ENCODE measurements at places on chromosomes 7 and 10.

- no peak for DNase-seq
These were observed 128.0 kb downstream of the USP6NL start for GRCh38 chr10:11483201-11484148.

DNA sequence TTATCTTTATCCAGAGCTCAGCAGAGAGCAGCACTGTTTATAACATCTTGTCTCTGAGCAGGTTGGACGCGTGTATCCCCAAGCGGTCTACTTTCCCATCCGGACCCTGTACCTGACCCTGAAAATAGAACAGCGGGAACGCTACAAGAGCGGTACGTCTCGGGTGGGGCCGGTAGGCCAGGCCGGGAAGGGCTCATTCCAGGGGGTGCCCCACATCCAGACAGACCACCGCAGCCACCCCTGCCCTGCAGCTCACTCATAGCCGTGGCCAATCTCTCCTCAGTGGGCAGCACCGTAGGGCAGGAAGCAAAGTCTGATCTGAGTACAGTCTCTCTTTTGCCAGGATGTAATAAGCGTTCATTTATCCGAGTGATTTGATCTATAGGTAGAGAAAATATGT lies 113.7 kb downstream of the TRRAP start:
- DNase-seq: no peak

DNA sequence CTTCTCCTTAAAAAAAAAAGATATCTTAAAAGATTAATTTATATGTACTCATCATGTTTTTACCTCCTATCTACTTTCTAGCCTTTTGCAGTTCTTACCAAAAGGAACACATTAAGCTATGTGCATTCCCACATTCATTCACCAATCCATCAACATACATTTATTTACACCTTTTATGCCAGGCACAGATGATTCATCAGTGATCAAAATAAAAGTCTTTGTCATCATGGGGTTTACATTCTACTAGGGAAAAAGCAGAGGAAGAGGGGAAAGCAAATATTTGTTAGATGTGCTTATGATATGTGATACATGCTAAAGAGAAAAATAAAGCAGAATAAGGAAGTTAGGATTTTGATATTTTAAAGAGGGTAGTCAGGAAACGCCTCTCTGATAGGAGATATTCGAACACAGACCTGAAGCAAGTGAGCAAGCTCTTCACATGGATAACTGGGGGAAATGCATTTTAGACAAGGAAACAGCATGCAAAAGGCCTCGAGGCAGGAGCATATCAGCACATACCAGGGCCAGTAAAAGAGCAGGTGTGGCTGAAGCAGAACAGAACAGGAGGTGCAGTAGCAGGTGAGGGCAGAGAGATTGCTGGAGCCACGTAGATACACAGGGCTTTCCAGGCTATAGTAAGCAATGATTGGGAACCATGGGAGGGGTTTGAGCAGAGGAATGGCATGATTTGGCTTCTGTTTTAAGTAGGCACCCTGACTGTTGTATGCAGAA lies 67.4 kb downstream of the REEP3 start:
- DNase-seq: peak; percentile 37

DNA sequence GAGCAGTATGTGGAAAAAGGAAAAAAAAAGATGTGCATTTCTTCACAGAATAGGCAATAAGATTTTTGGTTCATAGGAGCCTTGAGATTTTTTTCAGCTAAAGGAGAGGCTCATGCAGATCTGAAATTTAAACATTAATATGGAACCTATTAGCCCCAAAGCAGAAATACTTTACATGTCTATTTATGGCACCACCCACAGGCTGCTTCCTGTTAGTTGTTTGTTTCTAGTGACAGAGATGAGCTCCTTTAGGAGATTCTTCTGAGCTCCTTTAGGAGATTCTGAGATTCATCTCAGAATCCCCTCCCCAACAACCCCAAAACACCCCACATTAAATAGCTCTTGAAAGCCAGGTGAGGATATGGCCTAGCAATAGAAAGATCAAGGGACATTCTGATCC lies 27.9 kb upstream of the HPS1 start:
- no peak for DNase-seq

GRCh38 chr10:124619802-124620490 lies 124.2 kb downstream of the FAM53B start:
- DNase-seq: no peak

- DNase-seq: no peak
These were observed 495.1 kb downstream of the SUGCT start for GRCh38 chr7:40629891-40630290.

DNA sequence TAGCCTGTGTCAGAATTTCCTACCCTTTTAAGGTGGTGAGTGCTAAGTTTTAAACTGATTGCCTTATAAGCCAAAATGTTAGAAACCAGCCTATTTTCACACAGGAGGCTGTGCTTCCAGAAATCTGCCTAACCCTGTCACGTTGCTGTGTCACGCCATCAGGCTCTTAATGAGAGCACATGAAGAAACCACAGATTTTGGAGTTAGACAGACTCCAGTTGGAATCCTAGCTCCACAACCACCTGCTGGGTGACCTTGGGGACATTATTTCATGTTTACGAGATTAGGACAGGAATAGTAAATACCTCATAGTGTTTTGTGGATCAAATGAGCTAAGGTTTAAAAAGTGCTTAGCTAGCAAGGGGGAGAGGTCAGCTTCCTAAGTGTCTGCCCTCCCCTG lies 321.8 kb downstream of the DPP6 start:
- no peak for DNase-seq

DNA sequence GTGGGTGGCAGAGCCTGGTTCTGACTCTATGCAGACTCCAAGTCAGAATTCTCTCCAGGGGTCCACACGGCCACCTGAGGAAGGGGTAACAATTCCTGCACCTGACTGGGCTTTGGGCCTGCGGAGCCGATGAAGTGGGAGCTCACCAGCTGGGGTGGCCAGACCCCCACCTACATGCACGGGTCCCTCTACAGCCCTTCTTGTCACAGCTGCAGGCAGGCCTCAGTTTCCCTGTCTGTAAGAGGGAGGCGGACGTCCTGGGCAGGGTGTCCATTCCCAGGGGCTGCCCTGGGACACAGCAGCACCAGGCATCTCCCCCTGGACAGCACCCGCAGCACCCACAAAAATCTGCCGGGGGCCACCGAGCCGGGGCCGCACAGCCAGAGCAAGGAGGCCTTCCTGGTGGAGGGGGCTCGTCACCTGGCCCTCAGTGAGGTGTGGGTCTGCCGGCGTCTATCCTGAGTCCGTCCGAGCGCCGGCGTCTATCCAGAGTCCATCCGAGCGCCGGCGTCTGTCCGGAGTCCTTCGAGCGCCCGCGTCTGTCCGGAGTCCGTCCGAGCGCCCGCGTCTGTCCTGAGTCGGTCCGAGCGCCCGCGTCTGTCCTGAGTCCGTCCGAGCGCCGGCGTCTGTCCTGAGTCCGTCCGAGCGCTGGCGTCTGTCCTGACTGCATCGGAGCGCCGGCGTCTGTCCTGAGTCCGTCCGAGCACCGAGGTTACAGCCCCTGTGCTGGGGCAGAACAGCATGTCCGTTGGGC lies 65.1 kb downstream of the PDGFA start:
- DNase-seq: no peak

DNA sequence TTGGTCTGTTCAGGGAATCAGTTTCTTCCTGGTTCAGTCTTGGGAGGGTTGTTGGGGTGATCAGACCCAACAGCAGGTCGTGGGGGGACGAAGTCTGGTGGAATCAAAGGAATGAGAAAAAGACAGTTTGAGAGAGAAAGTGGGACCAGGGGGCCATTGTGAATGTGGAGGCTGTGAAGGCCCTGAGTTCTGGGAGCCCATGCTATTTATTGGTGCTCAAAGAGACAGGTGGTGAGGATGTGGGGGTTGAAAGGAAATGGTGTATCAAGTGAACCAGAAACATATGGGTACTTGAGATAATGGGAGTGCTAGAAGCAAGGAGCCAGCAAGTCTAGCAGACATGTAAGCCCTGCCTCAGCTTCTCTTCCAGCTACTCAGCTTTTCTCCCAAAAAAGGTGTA lies 84.1 kb downstream of the CCSER2 start:
- no peak for DNase-seq

DNA sequence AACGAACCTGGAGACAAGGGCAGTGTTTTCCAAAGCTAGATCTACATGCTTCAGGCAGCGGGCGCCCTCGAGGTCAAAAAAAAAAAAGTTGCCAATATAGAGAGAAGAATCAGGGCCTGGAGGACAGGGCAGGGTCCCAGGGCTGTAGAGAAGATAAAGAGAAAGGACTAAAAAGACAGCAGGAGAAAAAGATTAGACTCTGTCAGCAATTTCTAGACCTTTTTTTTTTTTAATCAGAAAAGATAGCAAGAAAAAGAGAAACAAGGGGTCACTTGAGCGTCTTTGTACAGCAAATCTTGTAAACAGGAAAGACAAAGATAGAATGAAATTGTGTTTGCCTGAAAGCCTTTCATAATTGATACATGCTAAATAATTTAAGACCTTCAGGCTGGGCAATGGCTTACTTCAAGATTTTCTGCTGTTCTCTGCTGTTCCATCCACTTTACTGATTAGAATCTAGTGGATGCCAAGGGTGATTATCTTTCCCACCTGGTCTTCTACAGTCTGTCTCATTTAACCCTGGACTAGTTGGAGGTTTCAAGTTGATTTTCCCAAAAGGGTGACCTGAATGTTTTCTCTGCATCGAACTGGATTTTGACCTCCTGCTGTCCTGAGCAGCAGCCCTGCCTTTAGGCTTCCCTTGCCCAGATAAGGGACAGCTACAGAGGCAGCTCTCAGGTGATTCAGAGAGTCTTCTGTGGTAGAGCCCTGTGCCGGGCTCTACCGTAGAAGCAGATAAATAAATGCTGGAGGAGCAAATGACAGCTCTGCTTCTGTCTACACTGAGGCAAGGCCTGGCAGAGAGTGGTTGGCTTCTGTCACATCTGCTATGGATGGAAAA lies 5.1 kb downstream of the LMOD2 start:
- DNase-seq: no peak

DNA sequence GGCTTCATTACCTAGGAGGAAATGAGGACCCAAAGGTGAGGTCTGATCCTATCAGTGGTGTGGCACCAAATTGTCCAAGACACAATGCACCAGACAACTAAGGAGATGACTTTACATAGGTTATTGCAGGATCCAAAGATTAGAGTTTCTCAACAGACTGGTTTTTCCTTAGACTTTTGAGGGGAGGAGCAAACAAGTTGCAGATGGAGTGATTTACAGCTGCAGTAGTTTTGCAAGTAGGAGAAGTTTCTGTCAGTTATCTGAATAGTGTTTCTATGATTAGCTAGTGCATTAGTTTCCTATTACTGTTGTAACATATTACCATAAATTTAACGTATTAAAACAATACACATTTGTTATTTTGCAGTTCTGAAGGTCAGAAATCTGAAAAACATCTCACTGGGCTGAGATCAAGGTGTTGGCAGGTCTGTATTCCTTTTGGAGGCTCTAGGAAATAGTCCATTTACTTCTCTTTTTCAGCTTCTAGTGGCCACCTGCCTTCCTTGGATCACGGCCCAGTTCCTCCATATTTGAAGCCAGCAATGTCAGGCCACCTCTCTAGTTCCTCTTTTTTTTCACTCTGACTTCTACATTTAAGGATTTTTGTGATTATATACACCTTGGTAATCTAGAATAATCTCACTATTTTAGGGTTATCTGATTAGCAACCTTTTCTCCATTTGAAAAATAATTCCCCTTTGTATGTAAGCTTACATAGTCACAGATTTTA lies 994.9 kb downstream of the REEP3 start:
- DNase-seq: no peak

Measured in dermis blood vessel endothelial cell (primary cell).